Erythroblast (primary cell): ENCODE measurements at places on chromosomes 3 and 15.

- no peak for DNase-seq
Measured at GRCh38 chr3:10386121-10386520, 65.2 kb upstream of the SEC13 start.

DNA sequence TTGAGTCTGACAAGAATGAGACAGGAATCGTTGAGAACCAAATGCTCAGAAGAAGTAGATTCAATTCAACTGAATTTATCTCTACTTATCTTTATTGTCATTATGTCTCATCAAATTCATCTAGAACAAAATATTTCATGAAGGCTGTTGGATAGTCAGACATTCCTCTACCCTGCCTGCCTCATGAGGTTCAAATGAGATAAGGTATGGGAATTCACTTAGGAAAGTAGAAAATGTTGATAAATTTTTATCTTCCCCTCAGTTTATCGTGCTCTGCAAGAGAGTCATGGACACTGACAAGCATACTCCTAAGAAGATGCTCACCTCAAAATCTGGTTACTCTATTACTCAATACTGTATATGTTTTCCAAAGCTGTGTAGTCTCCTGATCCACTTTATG is 149.7 kb upstream of the CDIN1 start:
- DNase-seq, result peak; percentile 2

GRCh38 chr3:141523615-141524375 is 37.0 kb downstream of the RASA2 start:
- DNase-seq, result no peak

DNA sequence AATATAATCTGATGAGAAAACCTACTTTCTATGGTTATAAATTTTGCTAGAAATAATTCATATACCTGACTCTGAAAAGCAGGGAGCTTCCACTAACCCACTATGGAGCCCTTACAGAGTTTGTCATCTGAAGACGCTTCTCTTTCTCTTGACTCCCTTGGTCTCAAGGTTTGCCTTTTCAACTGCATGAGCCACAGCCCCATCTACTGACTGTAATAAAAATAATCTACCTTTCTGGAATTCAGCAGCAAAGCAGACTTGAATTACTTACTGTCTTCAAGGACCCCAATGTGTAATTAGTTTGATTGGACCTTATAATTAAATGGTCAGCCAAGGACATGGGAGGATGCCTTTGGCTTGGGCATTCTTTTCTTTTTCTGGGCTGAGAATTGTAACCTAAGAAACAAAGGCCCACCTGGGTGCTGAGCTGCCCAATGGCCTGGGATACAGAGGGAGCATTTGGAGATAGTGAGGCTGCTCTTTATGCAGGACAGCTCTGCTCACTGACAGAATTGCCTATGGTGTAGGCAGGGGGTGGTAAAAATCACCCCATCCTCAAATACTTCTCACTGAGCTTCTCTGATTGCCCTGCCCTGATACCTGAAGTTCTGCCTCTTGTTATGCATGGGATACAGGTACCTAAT is 178.6 kb upstream of the TRIM42 start:
- no peak for DNase-seq

- DNase-seq, result no peak
Measured at GRCh38 chr3:52399131-52399530, 45.8 kb downstream of the SEMA3G start.

GRCh38 chr3:56121716-56122115 is 346.6 kb downstream of the ERC2 start:
- DNase-seq, result no peak

DNA sequence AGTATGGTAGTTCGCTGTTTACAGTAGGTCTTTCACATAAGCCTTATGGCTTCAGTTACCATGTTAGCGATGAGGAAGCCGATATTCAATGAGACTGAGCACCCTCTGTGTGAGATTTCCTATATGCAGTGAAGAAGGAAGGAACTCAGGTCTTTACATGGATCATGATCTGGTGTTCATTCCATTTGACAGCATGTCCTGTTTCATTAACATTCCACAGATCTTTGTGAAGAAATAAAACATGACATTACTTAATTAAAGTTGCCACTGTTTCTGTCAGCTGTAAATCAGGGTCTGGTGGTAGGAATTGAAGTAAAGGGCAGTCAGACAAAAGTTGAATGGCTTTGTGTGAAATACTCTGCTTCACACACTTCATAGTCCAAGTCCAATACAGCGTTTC is 768.6 kb downstream of the ZPLD1 start:
- DNase-seq, result no peak

DNA sequence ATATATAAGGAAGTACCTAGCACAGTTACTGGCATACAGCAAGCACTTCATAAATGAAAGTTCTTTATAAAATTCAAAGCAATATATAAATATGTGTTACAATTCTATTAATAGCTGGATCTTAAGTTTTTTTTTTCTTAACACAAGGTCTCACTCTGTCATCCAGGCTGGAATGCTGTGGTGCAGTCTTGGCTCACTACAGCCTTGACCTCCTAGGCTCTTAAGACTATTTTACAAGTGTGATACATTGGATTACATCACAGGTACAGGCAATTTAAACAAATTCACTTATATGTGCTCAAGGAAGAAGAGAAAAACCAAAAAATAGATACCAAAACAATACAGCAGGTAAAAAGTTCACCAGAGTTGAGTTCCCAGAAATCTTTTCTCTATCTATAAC is 60.6 kb downstream of the ZNF280D start:
- DNase-seq, result no peak

DNA sequence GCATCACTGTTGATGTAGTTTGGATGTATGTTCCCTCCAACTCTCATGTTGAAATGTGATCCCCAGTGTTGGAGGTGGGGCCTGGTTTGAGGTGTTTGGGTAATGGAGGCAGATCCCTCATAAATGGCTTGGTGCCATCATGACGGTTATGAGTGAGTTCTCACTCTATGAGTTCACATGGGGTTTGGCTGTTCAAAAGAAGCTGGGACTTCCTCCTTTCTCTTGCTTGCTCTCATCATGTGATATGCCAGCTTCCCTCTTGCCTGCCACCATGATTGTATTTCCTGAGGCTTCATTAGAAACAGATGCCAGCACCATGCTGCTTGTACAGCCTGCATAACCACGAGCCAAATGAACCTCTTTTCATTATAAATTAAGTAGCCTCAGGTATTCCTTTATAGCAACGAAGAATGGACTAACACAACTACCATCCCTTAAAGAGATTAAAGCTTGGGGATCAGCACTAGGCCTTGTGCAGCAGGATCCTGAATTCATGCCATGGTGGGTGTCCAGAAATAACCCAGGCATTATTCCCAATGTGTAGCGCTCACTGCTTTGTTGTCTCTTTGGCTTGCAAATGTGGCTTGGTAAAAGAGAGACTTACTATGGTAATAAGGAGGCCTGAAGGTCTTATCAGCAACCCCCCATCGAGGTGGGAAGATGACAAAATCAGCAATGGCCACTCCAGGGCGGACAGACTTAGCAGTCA is 41.9 kb downstream of the NDUFB4 start:
- no peak for DNase-seq

- no peak for DNase-seq
Measured at GRCh38 chr3:139124197-139124596, 79.5 kb upstream of the PRR23C start.

- no peak for DNase-seq
Measured at GRCh38 chr3:187909866-187910265, 164.6 kb upstream of the BCL6 start.

DNA sequence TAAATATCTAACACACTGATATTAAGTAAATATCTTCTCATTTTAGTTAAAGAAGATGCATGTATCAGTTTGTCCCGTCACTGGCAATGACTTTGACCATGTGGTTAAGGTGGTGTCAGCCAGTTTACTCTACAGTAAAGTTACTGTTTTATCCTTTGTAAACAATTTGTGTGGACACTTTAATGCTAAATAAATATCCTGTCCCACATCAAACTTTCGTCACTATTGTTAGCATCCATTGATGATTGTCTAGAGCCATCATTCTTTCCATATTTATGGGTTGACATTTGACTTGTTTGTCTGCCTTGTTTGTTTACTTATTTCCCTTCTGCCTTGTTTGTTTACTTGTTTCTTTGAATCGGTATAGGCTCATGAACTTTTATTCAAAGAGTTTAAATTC is 11.0 kb upstream of the GPD1L start:
- no peak for DNase-seq

DNA sequence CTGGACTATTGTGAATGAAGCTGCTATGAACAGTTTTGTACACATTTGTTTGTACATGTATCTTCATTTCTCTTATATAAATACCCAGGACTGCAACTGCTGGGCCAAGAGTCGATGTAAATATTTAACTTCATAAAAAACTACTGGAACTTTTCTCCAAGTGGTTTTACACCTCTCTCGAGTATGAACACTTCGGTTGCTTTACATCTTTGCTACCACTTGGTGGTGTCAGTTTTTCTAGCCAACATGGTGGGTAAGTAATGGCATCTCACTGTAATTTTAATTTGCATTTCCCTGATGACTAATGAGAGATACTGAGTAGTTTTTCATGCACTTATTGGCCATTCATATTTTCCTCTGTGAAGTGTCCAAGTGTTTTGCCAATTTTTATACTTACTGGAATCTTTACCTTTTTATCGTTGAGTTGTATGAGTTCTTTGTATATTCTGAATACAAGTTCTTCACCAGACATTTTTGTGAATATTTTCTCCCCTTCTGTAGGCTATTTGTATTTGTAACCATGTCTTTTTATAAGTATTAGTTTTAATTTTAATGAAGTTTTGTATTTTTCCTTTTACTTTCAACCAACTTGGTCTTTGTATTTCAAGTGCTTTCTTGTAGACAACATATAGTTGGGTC is 44.4 kb downstream of the PCOLCE2 start:
- DNase-seq, result peak; percentile 52

- no peak for DNase-seq
Measured at GRCh38 chr3:164679245-164679644, 399.1 kb downstream of the SI start.

DNA sequence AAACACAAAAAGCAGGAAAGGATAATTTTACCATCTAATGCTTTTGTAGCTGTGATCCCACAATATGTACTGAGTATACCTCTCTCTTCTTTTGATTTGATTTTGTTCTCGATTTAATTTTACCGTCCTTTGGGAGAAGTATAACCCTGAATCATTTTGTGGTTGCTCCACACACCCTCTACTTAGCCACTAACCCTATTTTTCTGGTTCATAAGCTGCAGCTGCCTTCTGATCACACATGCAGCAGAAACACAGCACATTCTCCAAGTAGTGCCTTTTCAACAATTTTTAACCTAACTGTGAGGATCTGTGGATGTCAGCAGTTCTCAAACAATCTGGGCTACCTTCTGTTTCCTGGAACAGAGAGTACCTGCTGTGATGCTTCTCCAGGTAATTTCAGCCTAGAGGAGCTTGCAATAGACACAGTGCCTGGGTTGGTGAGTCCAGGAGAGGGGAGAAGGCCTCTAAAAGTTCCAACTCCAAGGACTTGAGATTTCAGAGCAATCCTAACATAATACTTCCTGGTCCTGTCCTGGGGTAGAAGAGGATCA is 40.3 kb downstream of the HGD start:
- no peak for DNase-seq

DNA sequence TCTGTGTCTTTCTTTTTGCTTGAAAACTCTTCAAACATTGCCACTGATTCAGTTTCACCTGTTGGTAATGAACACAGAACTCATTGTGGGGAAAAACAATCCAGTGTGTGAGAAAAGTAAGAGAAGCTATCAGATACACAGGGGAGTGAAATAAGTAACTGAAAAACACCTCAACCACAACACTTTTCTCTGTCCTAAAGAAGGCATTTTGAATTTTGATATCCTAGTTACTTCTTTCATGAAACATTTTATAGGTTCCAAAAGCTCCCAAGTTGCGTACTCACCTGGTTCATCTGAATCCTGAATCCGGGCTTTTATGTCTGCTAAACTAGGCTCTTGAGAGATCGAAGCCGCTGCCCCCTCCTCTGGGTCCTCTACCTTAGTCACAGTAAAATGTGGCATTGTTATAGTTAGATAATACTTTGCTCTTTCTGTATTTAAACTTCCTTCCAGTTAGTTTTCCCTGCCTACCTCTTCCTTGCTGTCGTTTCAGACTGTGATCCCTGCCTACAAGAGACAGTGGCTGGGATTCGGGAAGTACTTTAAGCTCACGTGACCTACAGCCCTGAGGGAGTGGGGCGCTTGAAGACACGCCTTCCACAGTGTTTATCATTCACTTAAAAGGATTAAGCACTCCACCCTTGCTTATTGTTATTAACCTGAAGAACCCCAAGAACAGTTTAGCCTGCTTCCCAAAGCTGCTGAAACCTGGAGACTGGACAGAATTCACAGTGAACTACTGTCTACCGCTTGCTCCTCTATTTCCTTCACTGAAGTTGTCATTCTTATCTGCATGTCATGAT is 19.1 kb downstream of the SLC12A6 start:
- peak; percentile 71 for DNase-seq

GRCh38 chr15:48563934-48564333 is 81.6 kb downstream of the FBN1 start:
- no peak for DNase-seq

GRCh38 chr3:61820306-61820992 is 259.1 kb downstream of the PTPRG start:
- DNase-seq, result no peak

GRCh38 chr3:46900356-46900755 is 22.8 kb downstream of the PTH1R start:
- DNase-seq, result no peak

DNA sequence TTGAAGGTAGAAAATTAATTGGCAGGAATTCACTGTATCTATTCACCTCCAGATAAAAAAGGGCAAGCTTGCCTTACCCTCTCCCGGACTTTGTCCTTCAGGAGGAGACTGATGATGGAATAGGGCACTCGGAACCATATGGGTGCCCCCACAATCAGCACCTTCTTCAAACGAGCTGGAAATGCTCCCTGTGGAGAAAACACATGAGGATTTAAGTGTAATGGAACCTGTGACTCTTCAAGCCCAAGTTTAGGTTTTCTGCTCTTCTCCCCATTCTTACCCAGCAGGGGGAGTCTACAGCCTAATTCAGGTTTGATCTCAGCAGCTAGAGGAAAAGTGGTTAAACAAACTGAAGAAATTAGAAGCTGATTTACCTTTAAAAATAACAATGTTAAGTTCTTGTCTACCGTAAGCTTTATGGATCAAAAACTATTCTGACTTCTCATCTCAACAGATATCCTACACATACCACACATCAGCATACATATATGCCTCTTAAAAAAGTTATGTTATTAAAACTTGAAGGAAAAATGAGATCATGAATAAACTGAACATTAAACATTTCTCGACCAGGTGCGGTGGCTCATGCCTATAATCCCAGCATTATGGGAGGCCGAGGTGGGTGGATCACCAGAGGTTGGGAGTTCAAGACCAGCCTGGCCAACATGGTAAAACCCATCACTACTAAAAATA is 57.5 kb upstream of the SIN3A start:
- peak; percentile 55 for DNase-seq
